ENCODE measurements at places on chromosomes 4 and X. TPM values are rescaled to one million over a fixed set of nuclear protein-coding genes. Genes with fewer than 3 reads are reported as not detected.

GRCh38 chr4:51840781-51841180 lies 2.2 kb upstream of the DCUN1D4 start:
- no peak for DNase-seq

- no peak for DNase-seq
Measured at GRCh38 chrX:72554448-72555140, 18.0 kb downstream of the HDAC8 start.

GRCh38 chrX:37976153-37976552 lies 30.2 kb upstream of the SYTL5 start:
- DNase-seq: no peak

DNA sequence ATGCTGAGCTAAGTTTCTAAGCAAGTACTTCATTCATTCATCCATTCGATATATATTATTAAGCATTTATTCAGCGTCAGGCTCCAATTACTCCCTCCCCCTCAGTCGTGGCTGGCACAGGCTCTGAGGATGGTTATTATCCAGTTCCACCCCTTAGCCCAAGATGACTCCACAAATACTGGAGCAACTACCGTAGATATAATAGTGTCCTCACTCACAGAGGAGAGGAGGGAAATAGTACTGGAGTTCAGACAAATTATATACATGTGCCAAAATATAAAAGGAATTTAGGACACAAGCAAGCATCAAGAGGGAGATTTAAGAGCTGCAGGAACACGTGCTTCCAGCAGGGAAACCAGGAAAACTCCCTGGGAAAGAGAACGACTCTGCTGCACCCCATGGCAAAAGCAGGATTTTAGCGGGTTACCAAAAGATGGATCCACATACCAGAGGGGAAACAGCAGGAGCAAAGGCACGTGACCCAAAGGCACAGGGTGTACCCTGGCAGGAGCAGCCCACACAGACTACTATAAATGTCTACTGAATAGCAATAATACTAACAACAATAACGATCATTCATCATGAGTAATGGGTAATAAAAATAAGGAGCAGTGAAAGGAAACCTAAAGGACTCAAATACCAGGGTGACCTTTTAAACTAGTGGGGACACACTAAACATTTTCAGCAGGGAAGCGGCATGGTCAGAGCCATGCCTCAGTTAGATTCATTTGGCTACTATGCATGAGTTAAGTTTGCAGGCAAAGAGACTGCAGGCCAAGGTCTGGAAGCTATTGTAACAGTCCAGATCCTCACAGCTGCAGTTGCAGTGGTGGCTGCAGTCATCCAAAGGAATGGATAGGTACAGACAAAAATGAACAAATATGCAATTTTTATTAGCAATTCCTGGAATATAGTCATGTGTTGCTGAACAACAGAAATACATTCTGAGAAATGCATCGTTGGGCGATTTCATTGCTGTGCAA lies 153.7 kb downstream of the APBB2 start:
- DNase-seq: no peak

DNA sequence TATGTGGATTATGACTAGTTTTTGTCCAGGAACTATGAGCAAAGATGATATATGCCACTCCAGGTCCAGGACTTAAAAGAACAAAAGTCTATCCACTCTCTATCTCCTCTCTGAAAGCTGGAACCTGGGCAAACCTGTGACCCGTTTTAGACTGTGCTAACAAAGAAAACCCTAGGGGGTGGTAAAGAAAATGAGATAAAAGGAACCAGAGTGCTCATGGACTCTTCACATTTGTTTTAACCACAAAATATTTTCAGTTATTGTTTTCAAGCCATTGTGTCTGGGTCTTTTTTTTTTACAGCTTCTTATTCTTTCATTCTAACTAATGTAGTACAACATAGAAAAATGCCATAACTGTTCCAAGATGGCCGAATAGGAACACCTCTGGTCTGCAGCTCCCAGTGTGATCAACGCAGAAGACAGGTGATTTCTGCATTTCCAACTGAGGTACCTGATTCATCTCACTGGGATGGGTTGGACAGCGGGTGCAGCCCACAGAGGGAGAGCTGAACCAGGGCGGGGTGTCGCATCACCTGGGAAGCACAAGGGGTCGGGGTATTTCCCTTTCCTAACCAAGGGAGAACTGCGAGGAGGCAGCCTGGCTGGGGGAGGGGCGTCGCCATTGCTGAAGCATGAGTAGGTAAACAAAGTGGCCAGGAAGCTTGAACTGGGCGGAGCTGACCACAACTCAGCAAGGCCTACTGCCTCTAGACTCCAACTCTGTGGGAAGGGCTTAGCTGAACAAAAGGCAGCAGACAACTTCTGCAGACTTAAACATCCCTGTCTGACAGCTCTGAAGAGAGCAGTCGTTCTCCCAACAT lies 45.1 kb downstream of the CHM start:
- peak; percentile 24 for DNase-seq

DNA sequence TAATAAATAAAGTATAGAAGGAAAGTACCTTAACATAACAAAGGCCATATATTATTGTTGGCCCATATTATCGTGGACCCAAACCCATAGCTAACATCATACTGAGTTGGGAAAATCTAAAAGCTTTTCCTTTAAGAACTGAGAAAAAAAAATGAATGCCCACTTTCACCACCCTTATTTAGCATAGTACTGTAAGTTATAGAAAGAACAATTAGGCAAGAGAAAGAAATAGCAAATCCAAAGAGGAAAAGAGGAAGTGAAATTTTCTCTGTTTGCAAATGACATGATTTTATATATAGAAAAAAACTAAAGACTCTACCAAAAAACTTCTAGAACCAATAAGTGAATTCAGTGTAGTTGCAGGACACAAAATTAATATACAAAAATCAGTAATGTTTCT lies 1854.6 kb downstream of the PCDH7 start:
- no peak for DNase-seq

DNA sequence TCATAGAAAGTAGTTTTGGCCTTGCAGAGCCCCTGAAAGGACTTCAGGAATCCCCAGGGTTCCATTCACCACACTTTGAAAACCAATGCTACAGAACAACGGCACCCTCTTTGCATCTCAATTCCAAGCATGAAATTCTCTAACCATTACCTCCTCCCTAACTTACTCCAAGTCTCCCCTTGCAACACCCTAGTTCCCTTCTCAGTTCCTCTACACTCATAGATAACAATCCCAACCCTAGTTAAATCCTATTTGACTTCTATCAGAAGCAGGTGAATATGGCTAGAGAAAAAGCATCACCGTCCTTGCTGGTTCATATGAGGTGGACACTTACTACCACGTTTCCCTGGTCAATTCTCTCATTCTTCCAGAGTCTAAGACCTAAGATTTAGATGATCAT lies 2.4 kb downstream of the RCHY1 start:
- DNase-seq: no peak

GRCh38 chr4:16157609-16158503 lies 68.4 kb downstream of the TAPT1 start:
- DNase-seq: no peak

DNA sequence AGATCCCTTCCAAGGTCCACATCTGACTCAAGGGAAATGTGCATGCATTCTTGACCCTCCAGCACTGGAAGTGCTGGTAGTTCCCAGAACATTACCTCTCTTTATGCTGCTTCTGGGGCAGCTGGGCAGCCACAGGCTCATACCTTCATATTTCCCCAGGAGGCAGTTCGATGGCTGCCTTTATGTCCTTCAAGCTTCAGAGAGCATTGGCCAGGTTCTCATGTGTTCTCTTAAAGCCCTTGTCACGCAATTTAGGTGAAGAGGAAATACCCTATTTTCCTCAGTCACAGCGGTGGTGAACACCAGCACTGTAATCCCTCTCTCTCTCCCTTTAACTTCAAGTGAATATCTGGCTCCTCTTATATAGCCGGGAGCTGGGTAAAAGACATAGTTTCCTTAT lies 134.3 kb downstream of the MID1IP1 start:
- DNase-seq: no peak

DNA sequence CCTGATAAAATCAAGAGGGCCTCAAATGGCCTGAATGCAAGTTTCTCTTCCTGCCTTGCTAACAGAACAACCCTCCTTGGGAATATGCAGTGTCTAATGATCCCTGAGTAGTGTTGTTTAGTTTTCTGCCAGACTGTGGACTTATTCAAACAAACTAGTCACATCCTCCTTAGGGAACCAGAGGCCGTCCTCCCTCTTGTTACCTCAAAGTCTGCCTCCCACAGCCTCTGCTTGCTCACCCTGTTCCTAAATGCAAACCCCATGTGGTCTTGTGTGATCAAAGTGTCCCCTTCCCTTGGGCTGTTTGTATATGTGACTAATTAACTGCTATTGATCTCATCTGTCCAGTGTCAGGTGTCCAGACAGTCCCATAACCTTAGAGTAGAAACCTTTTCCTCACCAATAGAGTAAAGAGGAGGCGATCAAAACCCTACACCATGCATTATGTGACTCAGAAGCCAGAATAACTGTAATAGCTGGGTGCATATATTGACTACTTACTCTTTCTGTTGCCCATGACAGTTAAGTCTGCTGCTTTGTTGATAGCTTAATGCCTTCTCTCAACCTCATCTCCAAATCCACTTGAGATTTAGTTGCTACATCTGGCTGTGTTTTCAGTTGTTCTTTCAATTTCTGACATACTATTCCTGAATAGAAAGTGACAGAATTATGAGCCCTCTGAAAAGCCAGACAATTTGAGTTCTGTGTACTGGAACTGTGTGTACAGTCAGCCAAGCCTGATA lies 473.0 kb upstream of the NWD2 start:
- DNase-seq: no peak

DNA sequence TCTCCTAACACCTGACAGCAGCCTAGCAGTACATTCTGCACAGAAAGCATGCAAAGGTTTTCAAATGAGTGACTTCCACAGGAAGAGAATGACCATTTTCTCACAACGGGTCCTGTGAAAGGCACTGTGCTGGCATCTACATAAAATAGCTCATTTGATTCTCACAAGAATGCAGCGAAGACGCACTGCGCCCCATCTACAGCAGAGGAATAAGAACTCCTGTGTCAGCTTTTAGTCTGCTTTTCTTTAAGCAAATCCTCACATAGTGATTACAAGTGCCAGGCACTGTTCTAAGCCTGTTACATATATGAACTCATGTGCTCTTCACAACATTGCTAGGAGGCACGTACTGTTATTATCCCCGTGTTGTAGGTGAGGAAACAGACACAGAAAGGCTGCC lies 62.5 kb downstream of the AFAP1 start:
- DNase-seq: no peak

GRCh38 chrX:31271615-31272471 lies 200.0 kb upstream of the FTHL17 start:
- DNase-seq: no peak

DNA sequence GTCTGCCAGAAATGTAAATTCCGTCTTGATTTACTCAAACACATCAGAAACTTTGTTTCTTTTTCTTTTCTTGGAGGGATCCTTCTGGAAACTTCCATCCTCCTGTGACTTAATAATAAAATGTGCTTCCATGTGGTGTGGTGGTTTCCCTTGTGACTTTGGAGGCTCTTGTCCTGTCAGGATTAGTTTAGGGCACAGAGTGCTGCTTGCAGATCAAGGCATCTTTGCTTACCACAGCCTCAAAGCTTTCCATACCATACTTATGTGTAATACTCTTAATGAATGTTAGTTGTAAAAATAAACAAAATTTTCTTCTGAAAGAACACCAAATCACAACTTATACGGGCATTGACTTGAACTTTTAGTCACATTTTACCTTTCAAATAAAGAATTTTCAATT lies 27.4 kb downstream of the GBA3 start:
- DNase-seq: no peak

- DNase-seq: no peak
Measured at GRCh38 chr4:25058796-25059195, 28.1 kb upstream of the LGI2 start.

- DNase-seq: no peak
Measured at GRCh38 chr4:53744446-53745160, 153.3 kb upstream of the LNX1 start.

- DNase-seq: no peak
Measured at GRCh38 chrX:155023907-155024833, 1.6 kb upstream of the F8 start.

DNA sequence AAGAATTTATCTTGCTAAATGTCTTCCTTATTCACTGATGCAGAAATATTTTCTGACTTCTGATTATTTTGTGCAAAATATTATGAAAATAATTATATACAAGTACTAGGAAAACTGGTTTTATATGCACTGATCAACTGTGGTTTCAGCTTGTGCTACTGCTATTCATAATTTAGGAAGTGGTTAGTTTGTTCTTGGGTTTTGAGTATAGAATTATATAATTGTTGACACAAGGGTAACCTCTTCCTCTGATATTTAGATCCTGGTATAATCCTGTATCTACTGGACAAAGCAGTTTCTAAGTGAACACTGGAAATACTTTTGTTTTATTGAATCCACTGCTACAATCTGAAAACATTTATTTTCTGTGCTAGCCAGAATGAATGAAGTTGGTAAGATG lies 182.8 kb downstream of the PDGFC start:
- no peak for DNase-seq

GRCh38 chrX:19840899-19841648 lies 46.3 kb downstream of the SH3KBP1 start:
- no peak for DNase-seq

DNA sequence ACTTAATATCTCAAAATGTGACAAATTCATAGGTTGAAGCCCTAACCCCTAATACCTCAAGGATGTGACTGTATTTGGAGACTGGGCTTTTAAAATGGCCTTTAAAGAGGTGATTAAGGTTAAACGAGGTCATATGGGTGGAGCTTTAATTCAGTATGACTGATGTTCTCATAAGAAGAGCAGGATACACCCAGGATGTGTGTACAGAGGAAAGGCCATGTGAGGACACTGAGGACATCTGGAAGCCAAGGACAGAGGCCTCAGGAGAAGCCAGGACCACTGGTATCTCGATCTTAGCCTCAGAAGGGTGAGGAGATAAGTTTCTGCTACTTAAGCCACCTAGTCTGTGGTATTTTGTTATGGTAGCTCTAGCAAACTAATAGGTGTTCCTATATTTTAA lies 49.0 kb upstream of the SHISA3 start:
- DNase-seq: no peak

- DNase-seq: no peak
Measured at GRCh38 chr4:1613099-1613495, 71.0 kb downstream of the FAM53A start.

GRCh38 chrX:125198546-125198945 lies 121.1 kb upstream of the TEX13C start:
- DNase-seq: no peak

- peak; percentile 71 for DNase-seq
Measured at GRCh38 chrX:119482481-119483480, 14.5 kb downstream of the SLC25A5 start.

GRCh38 chr4:21327976-21328700 lies 620.4 kb downstream of the KCNIP4 start:
- DNase-seq: no peak

- DNase-seq: no peak
Measured at GRCh38 chrX:151985531-151985930, 11.1 kb upstream of the GABRE start.

GRCh38 chr4:186104890-186105646 lies 564 bp downstream of the FAM149A start:
- DNase-seq: no peak

ZAR1 gene
- total RNA-seq: not detected

TCEAL9 gene
- 11.4 TPM for total RNA-seq

DNAAF6 gene
- not detected for total RNA-seq

NEUROG2 gene
- total RNA-seq: not detected

SPIN4 gene
- total RNA-seq: 1.0 TPM

USP27X gene
- total RNA-seq: 1.5 TPM

ENPEP gene
- total RNA-seq: 28.7 TPM

Data from right lobe of liver (tissue), 6 donors.